ENCODE measurements at places on chromosomes 1 and 21.

DNA sequence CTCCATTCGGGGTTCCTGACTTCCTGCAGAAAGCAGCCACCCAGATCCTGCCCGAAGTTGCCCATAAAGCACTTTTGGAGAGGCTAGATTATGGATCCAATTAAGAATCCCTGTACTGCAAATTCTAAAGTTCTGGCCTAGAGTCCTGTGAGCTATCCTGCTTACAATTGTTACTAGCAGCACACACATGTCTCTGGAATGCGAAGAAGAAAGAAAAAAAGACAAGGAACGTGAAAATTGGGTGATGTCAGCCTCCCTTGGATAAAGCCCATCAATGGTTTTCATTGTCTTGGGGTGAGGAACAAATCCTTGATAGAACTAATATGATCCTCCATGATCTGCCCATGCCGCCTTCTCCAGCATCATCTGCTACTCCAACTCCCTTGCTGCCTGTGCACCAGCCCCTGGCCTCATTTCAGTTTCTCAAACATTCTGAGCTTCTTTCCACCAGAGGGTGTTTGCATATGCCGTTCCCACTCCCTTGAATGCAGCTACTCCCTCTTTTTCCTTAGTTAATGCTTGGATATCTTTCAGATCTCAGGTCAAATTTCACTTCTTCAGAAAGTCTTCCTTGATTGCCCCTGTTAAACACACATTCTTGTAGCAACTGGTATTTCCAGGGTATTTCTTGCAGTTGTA, 94.0 kb downstream of the ST6GALNAC5 start:
- DNase-seq = no peak

DNA sequence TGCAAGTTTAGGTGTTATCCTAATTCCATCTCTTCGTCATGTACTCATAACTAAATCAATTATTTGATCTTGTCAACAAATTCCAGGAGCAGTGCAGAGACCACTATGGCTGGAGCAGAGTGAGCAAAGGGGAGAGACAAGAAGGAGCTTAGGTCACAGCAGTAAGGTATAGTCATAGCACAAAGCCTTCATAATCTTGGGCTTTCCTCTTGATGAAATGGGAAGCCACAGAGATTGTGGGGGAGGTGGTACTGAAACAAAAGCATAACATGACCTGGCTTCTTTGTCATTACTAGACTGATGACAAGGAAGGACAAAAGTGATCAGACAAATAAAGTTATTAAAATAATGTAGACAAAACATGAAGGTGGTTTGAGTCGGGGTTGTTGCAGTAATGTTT, 60.1 kb upstream of the PTGS2 start:
- no peak for DNase-seq

DNA sequence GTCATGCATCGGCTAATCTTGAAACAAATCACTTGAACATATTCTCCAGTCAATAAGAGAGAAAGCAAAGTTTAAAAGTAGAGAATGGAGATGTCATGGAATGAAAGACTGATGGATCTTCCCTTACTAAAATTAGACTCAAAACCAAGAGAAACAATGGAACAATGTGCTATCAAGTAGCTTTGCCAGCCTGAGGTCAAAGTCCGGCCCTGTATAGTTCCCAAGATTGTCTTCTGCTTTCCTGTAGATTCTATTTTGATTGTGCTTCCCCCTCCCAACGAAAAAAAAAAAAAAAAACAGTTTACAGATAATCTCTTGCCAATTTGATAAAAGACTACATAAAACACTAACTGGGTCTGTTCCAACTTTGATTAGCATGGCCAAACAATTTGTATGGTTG, 40.8 kb upstream of the KIRREL1 start:
- DNase-seq = no peak

DNA sequence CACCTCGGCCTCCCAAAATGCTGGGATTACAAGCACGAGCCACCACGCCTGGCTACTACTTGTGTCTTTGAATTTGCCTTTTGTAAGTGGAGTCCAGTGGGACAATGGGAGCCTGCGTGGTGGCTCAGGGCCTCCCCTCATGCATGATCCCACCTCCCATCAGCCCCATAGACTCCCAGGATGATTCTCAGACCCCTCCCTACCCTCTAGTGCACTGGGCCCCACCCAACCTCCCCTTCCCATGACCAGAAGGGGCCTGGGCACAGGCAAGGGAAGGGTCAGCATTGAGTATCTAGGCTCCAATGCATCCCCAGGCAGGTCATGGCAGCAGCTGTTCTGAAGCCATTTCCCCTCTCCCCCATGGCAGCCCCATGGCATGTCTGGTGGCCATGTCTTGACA, 18.7 kb downstream of the NEK2 start:
- no peak for DNase-seq

GRCh38 chr1:101185421-101185820, 51.4 kb upstream of the S1PR1 start:
- DNase-seq = no peak

DNA sequence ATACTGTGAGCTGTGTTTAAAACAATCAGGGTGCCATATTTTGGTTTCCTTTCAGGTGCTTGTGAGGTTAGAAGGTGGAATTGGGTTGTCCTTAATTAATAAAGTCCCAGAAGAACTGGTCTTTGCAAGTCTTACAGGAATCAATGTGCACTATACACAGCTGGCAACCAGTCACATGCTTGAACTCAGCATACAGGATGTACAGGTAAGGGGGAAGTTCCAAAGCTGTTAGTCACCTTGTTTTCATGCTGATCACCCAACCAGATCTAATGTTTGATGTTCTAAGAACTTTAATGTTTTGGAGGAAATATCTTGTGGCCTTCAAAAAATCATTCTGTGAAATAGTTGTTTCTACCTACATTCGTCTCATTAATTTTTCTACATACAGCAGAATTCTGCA, 156.3 kb downstream of the VPS13D start:
- DNase-seq = no peak
